ENCODE measurements at places on chromosomes 1 and 21.
A peak's percentile ranks its signal among the peaks of the same experiment; 100 is the strongest.

DNA sequence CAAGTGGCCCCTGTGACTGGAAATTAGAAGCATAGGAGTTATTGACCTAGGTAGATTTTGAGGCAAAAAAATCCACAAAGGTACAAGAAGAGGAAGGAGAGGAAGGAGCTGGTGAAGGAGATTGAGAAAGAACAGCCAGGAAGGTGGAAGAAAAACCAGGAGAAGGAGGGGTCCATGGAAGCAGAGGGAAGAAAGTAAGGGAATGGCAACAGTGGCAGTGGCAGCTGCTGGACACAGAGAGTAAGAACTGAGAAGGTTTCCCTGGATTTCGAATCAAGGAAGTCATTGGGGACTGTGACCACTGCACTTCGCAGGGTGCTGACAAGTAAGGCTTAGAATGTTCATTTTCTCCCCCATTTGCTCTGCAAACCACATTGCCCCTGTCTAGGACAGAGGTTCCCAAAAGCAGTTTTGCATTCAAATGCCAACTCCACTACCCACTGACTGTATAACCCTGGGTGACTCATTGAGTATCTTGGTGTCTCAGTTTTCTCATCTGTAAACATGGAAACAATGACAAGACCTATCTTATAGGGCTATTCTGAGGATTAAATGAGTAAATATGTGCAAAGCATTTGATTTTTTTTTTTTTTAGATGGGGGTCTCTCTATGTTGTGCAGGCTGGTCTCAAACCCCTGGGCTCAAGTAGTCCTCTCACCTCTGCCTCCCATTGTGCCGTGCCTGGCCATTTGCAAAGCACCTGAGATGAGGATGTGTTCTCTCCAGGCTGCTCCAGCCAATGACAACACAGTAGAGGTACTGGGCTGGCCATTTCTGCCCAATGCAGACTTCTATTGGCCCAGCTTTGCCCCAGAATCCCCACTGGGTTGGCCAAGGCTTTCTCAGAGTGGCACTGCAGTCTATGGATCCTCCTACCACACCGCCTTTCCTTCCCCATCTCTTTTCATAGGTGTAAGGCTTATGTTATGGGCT is 9.3 kb upstream of the CAPN2 start:
- no peak for DNase-seq

GRCh38 chr1:94107141-94107540 is 13.8 kb downstream of the ABCA4 start:
- no peak for DNase-seq

DNA sequence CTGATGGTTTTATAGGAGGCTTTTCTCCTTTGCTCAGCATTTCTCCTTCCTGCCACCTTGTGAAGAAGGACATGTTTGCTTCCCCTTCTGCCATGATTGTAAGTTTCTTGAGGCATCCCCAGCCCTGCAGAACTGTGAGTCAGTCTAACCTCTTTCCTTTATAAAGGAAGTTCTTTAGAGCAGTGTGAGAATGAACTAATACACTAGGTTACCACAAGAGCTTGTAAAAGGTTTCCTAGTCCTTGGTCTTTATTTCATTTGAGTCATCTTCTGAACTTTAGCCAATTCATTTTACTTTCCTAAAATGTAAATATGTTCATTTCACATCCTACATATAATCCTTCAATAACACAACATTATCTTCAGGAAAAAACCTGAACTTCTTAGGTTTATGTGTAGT is 365.3 kb downstream of the HHIPL2 start:
- no peak for DNase-seq

DNA sequence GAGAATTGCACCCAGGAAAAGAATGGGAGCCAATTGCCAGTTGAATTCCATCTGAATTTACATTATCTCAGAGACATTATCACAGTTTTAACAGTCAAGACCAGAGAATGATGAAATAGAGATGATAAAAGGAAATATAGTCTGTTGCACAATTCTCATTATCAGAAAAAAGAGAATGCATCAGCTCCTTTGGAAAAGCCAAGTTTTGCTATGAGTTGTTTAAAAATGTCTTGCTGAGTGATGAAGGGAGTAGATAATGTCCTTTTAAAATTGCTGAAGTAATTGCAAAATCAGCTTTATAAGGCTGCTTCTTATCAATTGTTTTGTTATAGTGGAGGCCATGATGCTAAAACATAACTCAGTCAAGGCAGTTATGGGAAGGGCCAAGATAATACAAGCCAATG is 37.9 kb upstream of the EEIG2 start:
- no peak for DNase-seq

- DNase-seq: no peak
Measured at GRCh38 chr21:36423771-36424433, 38.7 kb downstream of the CHAF1B start.

GRCh38 chr1:206826394-206826793 is 39.0 kb upstream of the IL20 start:
- DNase-seq: no peak

- DNase-seq: no peak
Measured at GRCh38 chr1:230578616-230579015, 63.7 kb upstream of the COG2 start.

GRCh38 chr1:82778612-82779011 is 977.9 kb downstream of the ADGRL2 start:
- no peak for DNase-seq

- no peak for DNase-seq
Measured at GRCh38 chr1:166888373-166889111, 12.5 kb upstream of the TADA1 start.

DNA sequence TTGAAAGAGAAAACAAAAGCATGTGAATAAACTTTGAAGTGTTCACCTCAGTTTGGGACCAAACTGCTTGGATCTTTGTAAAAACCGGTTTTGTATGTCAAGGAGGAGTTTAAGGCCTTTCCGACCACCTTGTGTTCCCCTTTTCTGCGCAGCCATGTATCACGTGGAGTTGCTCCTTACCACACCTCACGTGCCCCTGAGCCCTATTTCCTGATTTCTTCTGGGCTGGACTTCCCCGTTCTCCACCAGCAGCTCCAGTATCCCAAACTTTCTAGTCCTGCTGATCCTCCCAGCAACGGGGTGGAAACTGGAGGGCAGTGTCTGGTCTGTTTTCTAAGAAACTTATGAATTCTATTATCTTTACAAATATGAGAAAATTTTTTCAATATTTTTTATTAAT is 1.6 kb upstream of the SH3D21 start:
- DNase-seq: no peak

DNA sequence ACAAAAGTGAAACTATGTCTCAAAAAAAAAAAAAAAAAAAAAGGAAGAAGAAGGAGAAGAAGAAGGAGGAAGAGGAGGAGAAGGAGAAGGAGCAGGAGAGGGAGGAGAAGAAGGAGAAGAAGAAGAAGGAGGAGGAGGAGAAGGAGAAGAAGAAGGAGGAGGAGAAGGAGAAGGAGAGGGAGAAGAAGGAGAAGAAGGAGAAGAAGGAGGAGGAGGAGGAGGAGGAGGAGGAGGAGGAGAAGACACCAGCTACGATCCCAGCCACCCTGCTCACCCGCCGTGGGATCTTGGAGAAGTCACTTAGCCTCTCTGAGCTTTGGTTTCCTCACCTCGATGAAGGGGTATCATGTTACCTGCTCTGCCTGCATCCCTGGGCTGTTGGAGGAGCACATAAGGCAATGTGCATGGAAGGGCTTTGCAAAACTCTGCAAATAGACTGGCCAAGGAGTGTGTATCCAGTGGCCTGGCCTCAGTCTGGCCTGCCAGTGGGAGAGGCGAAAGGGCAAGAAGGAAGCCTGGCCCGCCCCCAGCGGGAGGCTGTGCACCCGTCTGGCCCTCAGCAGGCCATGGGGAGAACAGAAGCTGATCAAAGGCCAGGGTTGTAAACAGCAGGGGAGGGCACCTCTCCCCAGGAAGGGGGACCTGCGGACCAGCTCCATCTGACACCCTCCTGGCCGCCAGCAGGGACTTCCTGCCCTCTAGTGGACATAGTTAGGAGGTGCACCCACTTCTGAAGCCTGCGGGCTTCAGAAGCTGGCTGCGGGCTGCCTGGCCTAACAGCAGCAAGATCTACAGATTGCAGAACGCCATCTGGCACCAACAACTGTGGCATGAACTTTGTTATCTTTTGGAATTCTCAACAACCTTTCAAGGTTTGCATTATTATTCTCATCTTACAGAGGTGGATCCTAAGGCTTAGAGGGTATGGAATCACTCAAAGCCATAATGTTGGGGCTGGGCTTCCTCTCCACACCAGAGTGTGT is 19.2 kb upstream of the CDK18 start:
- no peak for DNase-seq

- DNase-seq: no peak
Measured at GRCh38 chr1:40711465-40712404, 20.2 kb downstream of the NFYC start.

GRCh38 chr1:248914796-248915381 is 8.9 kb downstream of the PGBD2 start:
- DNase-seq: no peak

DNA sequence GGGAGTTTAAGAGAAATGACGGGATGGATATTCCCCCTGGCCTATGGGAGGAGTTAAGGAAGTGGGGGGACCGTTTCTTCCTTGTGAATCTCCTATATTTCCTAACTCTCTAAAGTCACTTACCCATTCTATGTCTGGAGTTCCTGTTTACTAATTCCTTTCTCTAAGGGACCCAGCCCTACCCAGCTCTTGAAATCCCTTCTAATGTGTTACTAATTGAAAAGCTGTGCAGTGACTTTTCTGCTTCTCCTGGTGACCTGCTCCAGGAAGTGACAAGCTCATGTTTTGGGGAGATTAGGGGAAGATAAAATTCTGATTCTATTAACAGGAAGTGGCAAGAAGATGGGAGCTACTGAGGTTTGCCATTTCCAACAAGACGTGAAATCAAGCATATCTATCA is 4.0 kb upstream of the SAMSN1 start:
- DNase-seq: no peak

- no peak for DNase-seq
Measured at GRCh38 chr1:154822233-154822632, 47.8 kb downstream of the KCNN3 start.

- no peak for DNase-seq
Measured at GRCh38 chr1:19210772-19211549, 895 bp upstream of the UBR4 start.

- no peak for DNase-seq
Measured at GRCh38 chr1:216562383-216562782, 139.1 kb upstream of the USH2A start.

GRCh38 chr1:205064301-205064700 is 20.0 kb downstream of the TMEM81 start:
- DNase-seq: no peak

DNA sequence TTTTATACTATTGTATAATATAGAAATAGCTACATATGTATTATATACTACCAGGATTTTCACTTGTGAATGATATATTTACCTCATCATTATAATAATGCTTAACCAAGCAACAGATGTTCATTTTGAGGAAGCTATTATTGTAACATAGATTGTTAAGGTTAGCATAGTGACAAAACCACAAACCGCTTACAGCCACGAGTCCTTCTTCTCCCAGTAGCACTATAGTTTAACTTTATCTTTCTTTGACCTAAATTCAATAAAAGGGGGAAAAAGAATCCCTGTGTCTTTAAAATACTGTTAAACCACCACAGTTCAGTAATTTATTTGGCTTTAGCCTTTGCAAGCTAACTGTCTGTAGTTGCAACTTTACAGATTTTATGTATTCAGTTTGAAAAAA is 1039.4 kb upstream of the B3GALT2 start:
- DNase-seq: no peak

- DNase-seq: no peak
Measured at GRCh38 chr1:198597690-198598430, 41.0 kb upstream of the PTPRC start.

DNA sequence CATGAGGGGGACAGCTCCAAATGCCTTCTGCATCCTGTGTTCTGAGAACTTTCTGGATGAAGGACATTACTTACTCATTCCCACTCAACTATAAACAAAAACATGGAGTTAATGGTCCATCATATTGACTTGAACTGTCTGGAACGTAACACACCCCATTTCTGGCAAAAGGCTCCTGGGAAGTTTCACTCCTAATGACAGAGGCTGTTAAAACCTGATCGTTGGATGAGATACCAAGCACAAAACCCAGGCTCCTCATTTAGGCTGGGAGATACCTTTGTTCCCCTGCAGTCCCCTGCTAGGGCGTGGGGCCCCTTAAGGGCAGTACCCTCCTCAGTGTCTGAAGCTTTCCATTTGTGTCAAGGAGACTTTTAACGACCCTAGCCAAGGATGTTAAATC is 78.9 kb downstream of the RHOU start:
- DNase-seq: peak; percentile 36

GRCh38 chr1:164311377-164311776 is 247.6 kb upstream of the PBX1 start:
- no peak for DNase-seq

DNA sequence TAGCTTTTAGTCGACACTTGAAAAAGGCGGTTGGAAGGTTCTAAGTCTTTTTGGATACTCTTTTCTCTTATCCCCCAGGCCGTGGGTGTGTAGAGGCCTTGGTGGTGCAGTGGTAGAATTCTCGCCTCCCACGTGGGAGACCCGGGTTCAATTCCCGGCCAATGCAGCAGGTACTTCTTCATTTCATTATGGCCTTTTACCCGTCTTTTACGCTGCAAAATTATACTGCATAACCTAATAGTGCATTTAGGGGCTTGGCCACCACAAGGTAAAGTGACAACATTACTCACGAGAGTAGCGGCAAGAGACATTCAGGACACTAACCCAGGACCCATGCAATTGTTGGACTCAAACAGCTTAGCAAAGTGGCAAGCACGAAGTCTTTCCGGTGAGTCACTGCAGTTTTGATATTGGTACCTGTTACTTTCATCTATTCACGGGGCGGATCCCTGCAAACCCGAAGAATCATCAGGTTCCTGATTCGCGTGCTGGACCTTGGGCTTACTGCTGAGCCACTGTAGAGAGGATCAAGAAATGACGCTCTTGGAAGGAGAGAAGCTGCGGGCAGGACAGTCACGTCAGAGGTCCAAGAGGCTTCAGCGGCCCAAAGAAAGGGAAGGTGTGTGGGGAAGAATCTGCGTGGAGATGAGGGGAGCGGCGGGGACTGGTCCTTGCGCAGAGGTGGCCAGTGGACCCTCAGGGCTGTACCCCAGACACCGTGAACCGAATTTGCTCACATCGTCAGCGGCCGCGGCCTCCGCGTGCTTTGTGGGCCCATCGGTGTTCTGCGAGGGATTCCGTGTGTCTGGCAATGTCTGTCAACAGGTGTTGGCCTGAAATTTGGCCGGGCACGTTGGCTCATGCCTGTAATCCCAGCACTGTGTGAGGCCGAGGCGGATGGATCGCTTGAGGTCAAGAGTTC is 12.9 kb upstream of the RNU1-4 start:
- DNase-seq: no peak

GRCh38 chr1:31760471-31761470 is 3.4 kb downstream of the ADGRB2 start:
- DNase-seq: no peak

DNA sequence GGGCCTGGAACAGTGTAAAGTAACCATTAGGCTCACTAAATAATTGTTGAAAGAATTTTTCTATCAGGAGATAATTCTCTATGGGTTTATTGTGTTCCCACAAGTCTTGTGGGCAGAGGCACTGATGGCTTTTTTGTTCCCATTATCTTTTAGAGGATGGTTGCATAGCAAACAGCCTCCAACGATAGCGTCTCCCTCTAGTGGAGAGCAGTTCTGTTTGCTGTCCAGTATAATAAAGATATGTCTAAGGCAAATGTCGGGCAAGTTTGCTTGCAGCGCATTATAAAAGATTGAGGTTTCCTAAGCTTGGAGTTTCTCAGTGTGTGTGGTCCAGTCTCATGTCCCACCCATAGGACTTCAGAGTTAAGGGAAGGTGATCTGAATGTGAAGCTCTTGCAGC is 1.3 kb upstream of the SLC6A17 start:
- DNase-seq: no peak

- no peak for DNase-seq
Measured at GRCh38 chr1:76070538-76070937, 4.0 kb upstream of the ST6GALNAC3 start.

GRCh38 chr1:41738006-41738405 is 180.7 kb downstream of the HIVEP3 start:
- DNase-seq: no peak
